ENCODE measurements at places on chromosomes 3 and 15.

DNA sequence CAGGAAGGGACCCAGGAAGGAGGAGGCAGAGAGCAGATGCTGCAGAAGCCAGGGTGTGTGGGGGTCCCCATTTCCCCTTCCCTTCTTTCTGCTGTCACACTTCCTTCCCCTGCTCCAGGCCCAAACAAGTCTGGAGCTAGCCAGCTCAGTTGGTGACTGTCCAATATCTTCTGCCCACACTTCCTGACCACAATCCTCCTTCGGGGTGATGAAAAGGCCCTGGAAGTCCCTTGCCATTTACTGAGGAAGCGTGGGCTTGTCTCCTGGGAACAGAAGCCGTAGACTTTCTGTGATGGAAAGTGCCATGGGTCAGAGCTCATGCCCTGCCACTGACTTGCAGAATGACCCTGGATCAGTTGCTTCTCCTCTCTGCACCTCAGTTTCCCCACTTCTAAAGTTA lies 39.0 kb downstream of the ANAPC13 start:
- no peak for DNase-seq

DNA sequence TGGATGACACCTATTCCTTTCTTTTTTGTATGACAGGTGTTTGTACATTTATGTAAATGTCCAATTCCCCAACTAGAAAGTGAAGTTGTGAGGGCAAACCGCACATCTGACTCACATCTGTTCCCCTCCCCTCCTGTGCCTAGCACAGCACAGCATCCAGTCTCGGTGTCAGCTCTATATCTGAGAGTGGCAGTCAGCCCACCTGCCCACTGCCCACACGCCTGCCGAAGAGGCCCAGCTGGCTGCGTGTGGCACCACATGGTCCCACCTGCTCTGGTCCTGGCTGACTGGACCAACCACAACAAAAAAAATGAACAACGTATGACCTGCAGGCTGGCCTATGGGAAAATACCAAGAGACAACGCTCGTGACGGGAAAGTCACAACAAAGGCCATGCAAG lies 62.8 kb downstream of the XXYLT1 start:
- DNase-seq = no peak

GRCh38 chr3:179697736-179698332 lies 45.0 kb downstream of the USP13 start:
- no peak for DNase-seq

- DNase-seq = no peak
Measured at GRCh38 chr15:85374831-85375230, 5.6 kb upstream of the AKAP13 start.

GRCh38 chr15:34853001-34853758 lies 57.8 kb upstream of the ACTC1 start:
- no peak for DNase-seq
